ENCODE measurements at places on chromosomes 1 and 21.

DNA sequence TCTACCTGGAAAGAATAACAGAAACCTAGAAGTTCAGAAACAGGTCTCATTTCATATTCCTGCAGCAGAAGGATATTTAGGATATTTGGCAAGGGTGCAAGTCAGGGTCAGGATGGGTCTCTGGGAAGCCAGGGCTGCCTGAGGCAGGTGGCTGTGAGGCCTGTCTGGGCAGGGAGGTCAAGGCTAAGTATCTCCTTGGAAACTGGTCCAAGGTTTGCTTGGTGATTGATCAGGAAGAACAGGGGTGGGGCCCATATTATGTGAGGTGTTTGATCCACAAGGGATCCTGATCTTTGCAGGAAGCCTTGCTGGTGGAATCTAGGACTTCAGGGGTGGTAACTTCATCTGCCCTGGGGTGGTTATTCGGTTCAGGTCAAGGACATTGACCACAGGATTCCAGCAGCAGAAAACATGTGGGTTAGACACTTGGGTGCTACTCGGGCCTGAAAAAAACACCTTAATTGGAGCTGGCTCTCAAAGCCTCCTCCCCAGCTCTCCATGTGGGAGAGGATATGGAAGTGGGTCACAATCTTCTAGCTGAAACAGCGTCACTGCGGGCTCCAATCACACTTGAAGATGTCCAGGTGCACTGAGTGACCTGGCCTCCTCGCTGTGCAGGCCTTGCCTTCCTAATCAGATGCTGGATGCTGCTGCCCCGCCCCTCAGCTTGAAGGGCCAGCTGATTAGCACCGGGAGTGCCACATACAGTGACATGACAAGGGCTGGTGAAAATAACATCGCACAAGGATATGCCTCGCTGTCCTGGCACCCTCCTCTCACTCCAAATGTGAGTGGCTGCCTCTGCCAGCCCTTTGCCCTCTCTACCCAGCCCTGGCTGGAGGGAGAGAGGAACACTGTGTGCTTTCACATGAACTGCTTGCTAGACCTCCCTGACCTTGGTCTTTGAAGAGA lies 8.7 kb downstream of the CTNNBIP1 start:
- no peak for DNase-seq

- DNase-seq, result peak; percentile 78
These were observed 8.0 kb upstream of the NIBAN1 start for GRCh38 chr1:184982002-184982954.

GRCh38 chr21:42847726-42848125 lies 31.6 kb downstream of the WDR4 start:
- DNase-seq, result no peak

DNA sequence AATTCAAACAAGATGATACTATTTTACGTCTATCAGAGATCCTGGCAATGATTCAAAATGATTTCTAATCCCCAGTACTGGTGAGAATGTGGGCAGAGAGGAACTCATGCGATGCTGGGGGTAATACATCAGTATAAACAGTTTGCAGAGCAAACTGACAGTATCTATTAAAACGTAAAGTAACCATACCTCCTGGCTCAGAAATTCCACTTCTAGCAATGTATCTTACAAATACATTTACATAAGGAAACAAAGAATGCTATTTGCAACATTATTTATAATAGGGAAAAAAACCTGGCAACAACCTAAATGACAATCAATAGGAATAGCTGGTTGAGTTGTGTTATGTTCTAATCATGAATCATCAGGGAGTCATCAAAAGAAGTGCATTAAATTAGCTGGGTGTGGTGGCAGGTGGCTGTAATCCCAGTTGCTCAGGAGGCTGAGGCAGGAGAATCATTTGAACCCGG lies 15.9 kb downstream of the RCAN1 start:
- DNase-seq, result peak; percentile 40

DNA sequence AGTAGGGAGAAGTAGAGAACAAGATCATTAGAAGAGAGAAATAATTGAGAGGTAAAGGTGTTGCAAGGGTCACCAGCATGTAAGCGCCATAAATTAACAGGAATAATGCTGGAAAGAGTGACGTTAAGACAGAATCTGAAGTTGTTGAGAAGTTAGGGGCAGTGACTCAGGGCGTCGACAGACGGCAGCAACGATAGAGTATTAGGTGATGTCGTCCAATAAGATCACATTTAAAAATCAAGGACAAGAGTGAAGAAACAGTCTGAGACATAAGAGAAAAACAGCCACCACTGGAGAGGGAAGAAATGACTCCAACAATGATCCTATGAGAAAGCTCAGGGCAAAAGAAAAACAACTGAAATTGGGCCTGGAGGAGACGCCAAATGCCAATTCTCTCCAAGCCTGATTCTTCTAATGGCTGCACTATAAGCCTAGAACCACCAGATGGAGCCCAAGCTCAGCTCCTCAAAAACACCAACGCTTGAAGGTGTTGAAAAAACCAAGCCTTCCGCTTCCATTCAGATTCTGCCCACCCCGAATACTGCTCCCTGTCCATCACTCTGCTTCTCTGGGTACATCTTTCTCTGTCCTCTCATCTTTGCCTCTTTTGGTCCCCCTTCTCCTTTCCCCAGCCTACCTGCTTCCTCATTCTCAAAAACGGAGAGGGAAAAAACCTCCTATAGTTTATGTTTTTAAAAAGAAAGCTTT lies 70.0 kb downstream of the LUZP1 start:
- DNase-seq, result peak; percentile 87

- DNase-seq, result no peak
These were observed 12.7 kb downstream of the ADAMTS1 start for GRCh38 chr21:26832546-26832945.

- peak; percentile 28 for DNase-seq
These were observed 25.6 kb downstream of the PADI3 start for GRCh38 chr1:17274186-17275170.

GRCh38 chr1:34358636-34359035 lies 181.9 kb downstream of the C1orf94 start:
- no peak for DNase-seq

DNA sequence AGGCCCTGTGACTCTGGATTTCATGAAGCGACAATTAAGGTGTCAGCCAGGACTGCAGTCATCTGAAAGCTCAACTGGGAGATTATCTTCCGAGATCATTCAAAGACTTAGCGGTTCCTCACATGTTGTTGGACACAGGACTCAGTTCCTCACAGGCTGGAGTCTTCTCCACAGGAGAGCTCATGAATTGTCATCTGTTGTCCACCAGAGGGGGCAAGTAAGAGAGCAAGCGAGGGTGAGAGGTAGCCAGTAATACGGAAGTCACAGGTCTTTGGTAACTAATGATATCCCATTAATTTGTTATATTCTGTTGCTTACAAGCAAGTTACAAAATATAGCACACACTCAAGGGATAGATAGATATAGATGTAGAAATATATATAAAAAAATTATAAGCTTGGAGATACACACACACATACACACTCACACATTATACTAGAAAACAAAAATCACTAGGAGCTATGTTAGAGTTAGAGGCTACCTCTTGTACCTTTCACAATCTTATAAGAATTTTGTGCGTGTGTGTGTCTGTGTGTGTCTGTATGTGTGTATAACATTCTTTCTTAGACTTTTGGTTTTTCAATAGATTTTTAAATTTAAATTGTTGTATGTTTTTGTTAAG lies 1695.3 kb downstream of the BRINP3 start:
- DNase-seq, result no peak

DNA sequence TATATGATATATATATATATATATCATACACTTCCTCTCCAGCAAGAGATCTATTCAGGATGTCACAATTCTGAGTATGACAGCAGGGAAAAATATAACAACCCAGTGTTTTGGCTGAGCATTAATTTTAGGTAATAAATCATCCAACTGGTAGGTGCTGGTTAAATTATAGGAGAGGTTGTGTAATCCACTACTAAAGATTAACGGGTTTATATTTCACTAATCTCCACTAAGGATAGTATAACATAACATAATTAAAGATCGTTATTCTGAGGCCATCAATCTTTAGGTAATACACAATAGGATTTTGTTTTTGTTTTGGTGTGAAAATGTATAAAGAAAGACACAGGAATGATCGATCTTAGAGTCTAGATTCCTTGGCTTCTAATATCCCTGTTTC lies 102.2 kb downstream of the COQ8A start:
- no peak for DNase-seq

GRCh38 chr1:205440476-205441317 lies 15.1 kb downstream of the BLACAT1 start:
- DNase-seq, result no peak

GRCh38 chr1:156625436-156626078 lies 6.3 kb downstream of the HAPLN2 start:
- DNase-seq, result peak; percentile 27

DNA sequence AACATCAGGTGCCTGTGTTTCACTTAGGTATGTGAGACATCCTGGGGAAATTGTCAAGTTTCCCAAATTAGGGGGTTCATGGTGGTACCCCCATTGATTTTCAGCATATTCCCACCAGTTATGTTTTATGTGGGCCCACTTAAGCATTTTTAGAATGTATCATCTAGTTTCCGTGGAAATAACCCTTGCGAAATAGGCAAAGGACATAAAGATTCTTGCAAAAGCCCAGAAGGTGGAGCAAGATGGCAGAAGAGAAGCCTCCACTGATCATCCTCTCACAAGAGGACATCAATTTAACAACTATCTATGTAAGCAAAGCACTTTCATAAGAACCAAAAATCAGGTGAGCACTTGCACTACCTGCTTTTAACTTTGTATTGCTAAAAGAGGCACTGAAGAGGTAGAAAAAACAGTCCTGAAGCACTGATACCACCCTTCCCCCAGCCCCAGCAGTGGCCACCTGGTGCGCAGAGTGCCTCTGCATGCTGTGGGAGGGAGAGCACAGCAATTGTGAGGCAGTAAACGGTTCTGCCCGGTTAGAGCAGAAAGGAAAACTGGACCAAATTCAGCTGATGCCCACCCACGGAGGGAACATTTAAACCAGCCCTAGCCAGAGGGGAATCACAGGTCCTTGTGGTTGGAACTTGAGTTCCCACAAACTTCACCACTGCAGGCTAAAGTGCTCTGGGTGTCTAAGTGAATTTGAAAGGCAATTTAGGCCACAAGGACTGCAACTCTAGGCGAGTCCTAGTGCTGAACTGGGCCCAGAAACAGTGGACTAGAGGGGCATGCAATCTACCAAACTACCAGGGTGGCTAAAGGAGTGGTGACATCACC lies 23.2 kb downstream of the MCOLN2 start:
- no peak for DNase-seq

- DNase-seq, result no peak
These were observed 9.2 kb downstream of the ZNF496 start for GRCh38 chr1:247322442-247322841.

- no peak for DNase-seq
These were observed 28.4 kb downstream of the VTCN1 start for GRCh38 chr1:117182319-117182718.

- no peak for DNase-seq
These were observed 8.1 kb downstream of the KRTAP10-1 start for GRCh38 chr21:44531606-44532564.

DNA sequence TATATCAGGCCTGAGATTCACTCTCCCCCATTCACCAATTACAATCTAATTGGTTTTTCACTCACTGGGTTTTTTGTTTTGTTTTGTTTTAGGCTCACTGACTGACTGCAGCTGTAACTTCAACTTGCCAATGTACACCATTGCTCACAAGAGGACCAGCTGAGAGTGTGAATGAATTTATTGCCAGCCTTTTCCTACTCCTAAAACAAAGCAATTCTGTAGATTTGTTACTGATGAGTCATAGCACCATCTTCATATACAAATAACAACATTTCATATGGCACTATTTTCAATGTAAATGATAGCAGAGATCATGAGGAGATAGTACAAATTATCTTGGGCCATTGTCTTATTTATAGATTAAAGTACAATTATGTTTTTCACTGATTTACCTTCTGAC lies 76.0 kb upstream of the DPYD start:
- no peak for DNase-seq

GRCh38 chr1:32928715-32929114 lies 27.5 kb upstream of the TMEM54 start:
- DNase-seq, result no peak

DNA sequence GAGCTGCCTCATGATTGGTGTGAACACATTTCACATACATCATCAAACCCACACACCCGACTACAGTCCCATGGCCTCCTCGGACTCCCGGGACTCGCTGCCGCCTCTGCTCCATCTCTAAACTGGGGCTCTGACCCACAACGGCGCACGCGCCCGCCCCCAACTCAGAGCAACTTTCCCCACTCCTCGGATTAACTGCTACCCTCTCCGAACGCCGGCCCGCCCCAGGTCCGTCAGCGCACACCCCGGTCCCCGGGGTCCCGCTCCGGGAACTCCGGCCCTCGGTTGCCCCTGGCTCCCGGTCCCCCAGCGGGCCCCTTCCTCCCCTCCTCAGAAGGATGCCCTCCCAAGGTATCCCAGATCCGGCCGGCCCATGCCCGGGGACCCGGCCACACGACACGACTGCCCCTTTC lies 740 bp downstream of the DSTYK start:
- peak; percentile 25 for DNase-seq

- no peak for DNase-seq
These were observed 54.4 kb upstream of the WDR26 start for GRCh38 chr1:224488806-224489499.

DNA sequence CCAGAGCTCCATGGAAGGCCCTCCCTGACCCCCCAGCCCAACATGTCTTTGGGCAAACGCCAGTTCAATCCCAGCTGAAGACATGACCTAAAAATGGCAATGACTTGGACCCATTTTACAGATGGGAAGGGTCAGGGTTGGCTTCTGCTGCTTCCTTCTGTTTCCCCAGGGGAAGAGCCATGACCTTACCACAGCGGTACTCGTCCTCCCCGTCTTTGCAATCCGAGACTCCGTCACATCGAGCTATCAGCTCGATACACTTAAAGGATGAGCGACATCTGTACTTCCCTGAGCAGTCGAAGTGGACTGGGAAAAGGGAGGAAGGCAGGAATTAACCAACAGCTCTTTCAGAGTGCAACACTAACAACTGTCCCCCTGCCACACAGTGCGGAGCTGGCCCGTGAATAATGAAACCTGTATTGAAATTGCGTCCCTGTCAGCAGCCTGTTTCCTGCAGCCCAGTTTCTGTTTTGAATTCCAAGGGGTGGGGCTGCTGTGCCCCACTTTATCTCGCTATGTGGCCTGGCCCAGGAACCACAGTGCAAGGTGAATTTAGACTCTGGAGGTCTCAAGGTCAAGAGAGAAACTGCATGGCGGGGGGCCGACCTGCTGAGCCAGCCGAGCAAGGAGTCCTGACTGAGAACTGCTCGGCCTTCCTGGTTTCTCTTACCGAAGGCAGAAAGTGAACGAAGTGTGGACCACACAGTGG lies 7.0 kb downstream of the TMPRSS3 start:
- DNase-seq, result no peak

DNA sequence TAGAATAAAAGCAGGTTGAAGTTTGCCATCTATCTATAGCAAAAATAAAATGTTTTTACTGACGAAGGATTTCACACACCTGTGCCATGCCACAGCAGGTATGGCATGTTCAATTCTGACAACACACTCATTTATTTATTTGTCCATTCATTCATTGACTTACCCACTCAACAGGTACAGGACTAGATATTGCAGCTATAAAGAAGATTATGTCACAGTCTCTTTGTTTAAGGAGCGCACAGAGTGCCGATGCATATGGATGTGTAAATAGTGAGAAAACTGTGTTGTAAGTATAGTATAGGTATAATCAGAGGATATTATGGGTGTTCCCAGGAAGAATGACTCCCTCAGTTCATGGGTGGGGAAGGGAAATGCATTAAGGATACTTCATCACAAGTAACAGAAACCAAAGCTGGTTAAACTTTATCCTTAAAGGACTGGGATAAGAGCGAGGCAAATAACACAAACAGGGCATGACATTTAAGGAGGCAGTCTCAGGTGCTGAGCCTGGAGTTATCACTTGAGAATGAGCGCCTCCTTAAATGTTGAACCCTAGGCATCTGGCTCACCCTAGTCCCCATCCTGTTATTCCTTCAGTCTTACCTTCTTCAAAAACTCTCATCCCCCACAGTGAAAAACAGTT lies 7.9 kb upstream of the ZRANB2 start:
- no peak for DNase-seq

All from NCI-H1105 treated with DMSO at 0.1 percent for 48 hours (cell line).